ENCODE measurements at places on chromosomes 3 and 15.
A peak's percentile ranks its signal among the peaks of the same experiment; 100 is the strongest.

- peak; percentile 53 for DNase-seq
Observed at GRCh38 chr3:186825294-186825821, 17.2 kb upstream of the ADIPOQ start.

DNA sequence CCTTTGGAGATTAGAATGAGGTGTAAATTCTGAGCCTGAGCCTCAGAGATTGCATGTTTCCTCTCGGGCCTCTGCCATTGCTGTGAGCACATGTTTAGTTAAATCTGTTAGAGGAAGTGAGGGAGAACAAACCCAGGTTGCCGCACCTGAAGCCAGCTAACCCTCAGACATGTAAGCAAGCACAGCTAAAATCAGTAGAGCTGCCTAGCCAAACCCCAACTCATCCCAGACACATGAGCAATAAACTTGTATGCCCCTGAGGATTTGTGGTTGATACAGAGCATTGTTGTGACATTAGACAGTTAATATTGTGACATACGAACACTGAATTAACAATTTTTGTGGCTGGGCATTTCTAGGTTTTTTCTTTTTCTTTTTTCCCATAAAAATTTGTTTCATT lies 41.9 kb downstream of the NMD3 start:
- no peak for DNase-seq

- DNase-seq: peak; percentile 78
Observed at GRCh38 chr3:146640955-146641867, 36.1 kb upstream of the PLSCR5 start.

GRCh38 chr15:90306560-90306959 lies 41.1 kb downstream of the NGRN start:
- no peak for DNase-seq

GRCh38 chr15:32685576-32685975 lies 32.2 kb upstream of the GREM1 start:
- no peak for DNase-seq

DNA sequence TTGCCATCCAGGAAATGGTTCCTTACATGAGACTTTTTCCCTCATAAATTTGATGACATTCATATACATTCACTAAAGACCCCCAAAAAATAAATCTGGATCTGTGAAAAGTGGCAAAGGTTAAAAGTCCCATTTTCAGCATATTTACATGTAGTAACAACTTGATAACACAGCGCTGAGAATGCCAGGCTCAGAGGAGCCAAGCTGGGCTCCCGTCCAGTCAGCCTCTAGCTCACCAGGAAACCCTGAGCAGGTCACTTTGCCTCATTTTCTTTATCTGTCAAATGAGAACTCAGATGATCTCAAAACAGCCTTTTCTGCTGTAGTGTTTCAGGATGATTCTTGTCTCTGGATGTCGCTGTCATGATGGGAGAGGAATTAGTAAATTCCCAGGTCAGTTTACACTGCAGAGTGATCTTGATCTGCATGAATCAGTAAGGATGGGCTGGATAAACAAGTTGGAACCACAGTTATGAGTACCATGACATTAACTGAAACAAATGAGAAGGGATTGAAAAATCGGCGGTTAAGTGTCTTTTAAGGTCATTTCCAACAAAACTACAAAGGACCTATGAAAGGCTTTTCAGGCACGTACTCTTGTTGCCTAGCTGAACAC lies 82.8 kb downstream of the PPARG start:
- DNase-seq: no peak

DNA sequence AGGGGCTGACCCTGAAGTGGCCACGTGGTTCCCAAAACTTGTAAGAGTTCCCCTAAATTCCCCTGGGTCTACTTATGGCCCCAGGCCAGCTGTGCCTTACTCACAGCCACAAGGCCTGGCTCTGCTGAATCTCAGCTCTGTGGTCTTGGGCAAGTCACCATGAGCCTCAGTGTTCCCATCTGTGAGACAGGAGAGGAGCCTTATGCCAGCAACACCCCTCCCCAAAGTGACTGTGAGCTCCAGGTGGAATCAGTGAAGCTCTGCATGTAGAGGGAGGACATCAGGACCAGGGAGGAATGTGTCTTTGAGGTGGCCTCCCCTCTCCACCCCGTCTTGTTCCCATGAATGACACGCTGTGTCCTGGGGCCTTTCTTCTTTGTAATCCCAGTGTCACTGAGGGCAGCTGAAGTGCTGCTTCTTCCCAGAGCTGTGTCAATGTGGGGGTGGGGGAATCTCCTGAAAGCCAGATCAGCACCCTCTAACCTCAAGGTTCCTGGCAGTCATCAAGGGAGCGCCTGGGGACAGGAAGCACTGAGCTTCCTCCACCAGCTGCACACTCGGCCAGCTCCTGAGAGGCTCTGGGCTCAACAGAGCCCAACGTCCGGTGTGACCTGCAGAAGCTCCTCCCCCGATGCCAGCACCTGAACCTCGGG lies 258.9 kb downstream of the UACA start:
- peak; percentile 74 for DNase-seq

- DNase-seq: no peak
Observed at GRCh38 chr15:55989383-55989782, 4.0 kb downstream of the NEDD4 start.

DNA sequence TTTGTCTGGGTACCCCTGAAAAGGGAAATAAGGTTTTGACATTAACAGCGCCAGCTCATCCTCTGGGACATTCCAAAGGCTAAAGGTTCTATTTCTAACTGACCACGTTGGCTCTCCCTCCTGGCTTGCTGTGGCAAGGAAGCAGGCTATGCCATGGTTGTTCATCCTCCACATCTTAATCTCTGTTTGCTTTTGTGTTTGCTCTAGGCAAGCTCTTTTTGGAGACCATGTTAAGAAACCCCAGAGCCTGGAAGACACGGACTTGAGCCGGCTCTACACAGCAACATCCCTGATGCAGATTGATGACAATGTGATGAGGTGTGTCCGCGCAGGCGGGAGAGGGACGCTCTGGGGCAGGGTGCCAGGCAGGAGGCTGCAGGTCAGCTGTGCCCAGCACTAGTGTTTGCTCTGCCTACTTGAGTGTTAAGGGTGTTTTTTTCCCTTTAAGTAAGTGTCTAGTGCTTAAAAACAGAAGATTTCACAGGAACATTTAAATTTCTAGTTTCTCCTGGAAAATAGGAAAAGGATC lies 33.3 kb downstream of the RLBP1 start:
- no peak for DNase-seq

Measured in A673 (cell line).